Naive thymus-derived CD8-positive, alpha-beta T cell (primary cell): ENCODE measurements at places on chromosomes 1 and 21. TPM values are rescaled to one million over a fixed set of nuclear protein-coding genes. Genes with fewer than 3 reads are reported as not detected.

Gene ZFP69B
- 4.3 TPM for polyA plus RNA-seq

- no peaks in the 10 kb centered on the region for H3K36me3 ChIP-seq
- DNase-seq = no peak
- H3K27ac ChIP-seq = peak overlapping the region; percentile 83
- H3K4me1 ChIP-seq = peaks cover 14% of the 10 kb centered on the region
- no peaks in the 10 kb centered on the region for H3K27me3 ChIP-seq
These were observed 26.3 kb upstream of the SH3D21 start for GRCh38 chr1:36279789-36280296.

Gene LDLRAD1
- not detected for polyA plus RNA-seq

DNA sequence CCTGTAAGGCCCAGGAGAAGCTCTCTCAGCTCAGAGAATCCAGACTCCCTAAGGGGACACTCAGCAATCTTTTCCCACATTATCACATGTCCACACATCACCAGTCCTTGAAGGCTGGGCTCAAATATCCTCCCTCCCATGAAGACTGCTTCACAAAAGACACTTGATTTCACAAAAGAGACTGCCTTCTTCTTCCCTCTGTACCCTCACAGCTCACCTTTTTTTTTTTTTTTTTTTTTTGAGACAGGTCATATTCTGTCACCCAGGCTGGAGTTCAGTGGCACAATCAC is 1.5 kb downstream of the CD58 start:
- peak overlapping the region; percentile 88 for H3K4me3 ChIP-seq
- H3K4me1 ChIP-seq = peaks cover 35% of the 10 kb centered on the region
- no peak for DNase-seq
- peaks cover 4% of the 10 kb centered on the region for H3K27me3 ChIP-seq
- H3K27ac ChIP-seq = peak overlapping the region; percentile 77
- no peaks in the 10 kb centered on the region for H3K36me3 ChIP-seq

GRCh38 chr1:54314696-54315095 is 91.5 kb downstream of the SSBP3 start:
- H3K36me3 ChIP-seq = no peaks in the 10 kb centered on the region
- DNase-seq = no peak
- H3K27me3 ChIP-seq = no peaks in the 10 kb centered on the region
- peaks cover 82% of the 10 kb centered on the region for H3K4me1 ChIP-seq
- H3K27ac ChIP-seq = peak overlapping the region; percentile 68
- no peak overlapping the region for H3K4me3 ChIP-seq

- peaks cover 9% of the 10 kb centered on the region for H3K4me1 ChIP-seq
- DNase-seq = no peak
- no peak overlapping the region for H3K27ac ChIP-seq
These were observed 124.1 kb downstream of the POU2F1 start for GRCh38 chr1:167344615-167345385.

DNA sequence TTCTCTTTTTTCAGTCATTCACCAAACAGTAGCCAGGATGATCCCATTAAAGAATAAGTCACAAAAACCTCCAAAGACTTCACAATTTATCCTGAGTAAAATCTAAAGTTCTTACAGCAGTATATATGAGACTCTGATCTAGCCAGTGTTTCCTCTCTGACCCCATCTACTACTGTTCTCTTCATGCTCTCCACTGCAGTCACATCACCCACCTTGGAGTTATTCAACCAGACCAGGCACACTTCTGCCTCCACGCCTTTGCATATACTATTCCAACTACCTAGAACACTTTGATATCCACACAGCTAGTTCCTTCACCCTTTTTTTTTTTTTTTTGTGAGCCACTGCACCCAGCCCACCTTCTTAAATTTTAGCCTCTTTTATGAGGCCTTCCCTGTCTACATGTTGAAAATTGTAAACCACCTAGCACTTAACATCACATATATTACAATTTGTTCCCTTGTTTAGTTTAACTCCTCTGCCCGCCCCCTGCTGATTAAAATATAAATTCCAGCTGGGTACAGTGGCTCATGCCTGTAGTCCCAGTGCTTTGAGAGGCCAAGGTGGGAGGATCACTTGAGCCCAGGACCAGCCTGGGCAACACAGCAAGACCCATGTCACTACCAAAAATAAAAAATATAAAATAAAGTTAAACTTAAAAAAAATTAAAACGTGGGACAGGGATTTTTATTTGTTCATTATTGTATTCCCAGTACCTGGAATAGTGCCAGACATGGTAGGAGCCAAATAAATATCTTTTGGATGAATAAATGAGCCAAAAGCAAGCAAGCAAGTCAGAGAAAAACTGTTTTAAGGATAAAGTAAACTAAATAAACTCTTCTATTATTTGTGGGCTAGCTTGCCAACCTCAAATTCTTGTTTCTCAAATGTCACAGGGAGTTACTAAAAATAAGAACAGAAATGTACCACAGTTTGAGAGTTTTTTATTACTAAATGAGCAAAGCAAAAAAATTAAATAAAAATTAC is 35.2 kb upstream of the MUTYH start:
- no peak for DNase-seq
- no peak overlapping the region for H3K4me3 ChIP-seq
- H3K4me1 ChIP-seq = no peaks in the 10 kb centered on the region
- no peaks in the 10 kb centered on the region for H3K36me3 ChIP-seq
- H3K27ac ChIP-seq = no peak overlapping the region
- H3K27me3 ChIP-seq = no peaks in the 10 kb centered on the region

Gene TCEA3
- polyA plus RNA-seq = 30.1 TPM

Gene TGFBR3
- 67.6 TPM for polyA plus RNA-seq

GRCh38 chr1:31300193-31300592 is 3.4 kb downstream of the ZCCHC17 start:
- H3K27me3 ChIP-seq = no peaks in the 10 kb centered on the region
- no peak for DNase-seq
- H3K4me1 ChIP-seq = peaks cover 29% of the 10 kb centered on the region
- no peaks in the 10 kb centered on the region for H3K36me3 ChIP-seq
- H3K27ac ChIP-seq = peak overlapping the region; percentile 67

GRCh38 chr1:15046487-15047165 is 106.9 kb upstream of the TMEM51 start:
- no peak overlapping the region for H3K4me3 ChIP-seq
- H3K27ac ChIP-seq = no peak overlapping the region
- H3K36me3 ChIP-seq = no peaks in the 10 kb centered on the region

DNA sequence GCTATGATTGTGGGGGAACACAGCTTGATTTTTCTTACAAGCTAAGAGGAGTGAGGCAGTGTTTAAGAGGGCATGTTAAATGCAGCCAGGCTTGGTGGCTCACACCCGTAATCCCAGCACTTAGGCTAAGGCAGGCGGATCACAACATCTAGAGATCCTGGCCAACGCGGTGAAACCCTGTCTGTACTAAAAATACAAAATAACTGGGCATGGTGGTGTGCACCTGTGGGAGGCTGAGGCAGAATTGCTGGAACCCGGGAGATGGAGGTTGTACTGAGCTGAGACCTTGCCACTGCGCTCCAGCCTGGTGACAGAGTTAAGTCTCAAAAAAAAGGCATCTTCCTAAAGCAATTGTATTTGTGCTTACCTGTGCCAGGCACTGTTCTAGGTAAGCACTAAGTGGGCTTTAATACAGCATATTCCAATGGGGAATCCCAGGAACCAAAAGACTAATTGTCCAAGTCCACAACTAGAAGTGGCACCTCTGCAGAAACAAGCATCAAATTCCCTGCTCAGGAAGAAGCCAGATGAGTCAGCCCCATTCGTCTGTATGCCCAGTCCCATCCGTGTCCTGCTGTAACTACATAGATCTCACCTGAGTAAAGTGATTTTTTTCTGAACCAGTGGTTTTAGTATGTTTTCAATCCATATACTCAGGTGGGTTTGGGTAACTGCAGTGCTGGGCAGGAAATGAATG is 4.6 kb downstream of the RCC1 start:
- peak overlapping the region; percentile 90 for H3K27ac ChIP-seq
- H3K4me3 ChIP-seq = peak overlapping the region; percentile 98
- DNase-seq = no peak
- H3K4me1 ChIP-seq = peaks cover 80% of the 10 kb centered on the region
- peaks cover 40% of the 10 kb centered on the region for H3K36me3 ChIP-seq

Gene SPRR2E
- not detected for polyA plus RNA-seq

DNA sequence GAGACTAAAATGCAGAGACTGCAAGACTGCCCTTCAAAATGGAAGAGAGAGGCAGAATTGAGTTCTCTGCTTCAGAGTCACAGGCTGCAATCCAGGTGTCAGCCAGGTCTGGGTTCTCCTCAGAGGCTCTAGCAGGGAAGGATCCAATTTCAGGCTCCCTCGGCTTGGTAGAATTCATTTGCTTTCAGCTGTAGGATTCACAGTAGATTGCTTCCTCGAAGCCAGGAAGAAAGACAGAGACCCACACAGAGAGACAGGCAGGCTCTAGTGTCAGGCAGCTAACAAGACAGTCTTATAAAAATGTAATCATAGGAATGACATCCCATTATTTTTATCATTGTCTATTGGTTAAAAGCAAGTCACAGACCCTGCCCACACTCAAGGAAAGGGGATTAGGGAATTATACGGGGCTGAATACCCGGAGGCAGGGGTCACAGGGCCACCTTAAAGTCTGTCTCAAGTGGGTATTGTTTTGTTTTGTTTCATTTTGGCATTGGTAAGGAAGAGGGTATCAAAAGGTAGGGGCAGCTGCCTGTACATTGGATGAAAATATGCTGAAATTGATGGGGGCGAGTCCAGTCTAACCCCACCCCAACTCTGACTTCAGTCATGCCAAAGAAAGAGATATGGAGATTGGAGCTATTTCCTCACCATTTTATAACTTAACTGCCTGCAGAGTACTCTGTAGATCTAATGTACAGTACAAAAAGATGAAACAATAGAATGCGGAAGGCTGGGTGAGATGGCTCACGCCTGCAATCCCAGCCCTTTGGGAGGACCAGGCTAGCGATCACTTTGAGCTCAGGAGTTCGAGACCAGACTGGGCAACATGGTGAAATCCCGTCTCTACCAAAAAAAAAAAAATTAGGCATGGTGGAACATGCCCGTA is 9.5 kb upstream of the TBCE start:
- H3K4me3 ChIP-seq = no peak overlapping the region
- no peaks in the 10 kb centered on the region for H3K4me1 ChIP-seq
- H3K36me3 ChIP-seq = no peaks in the 10 kb centered on the region
- DNase-seq = no peak
- no peak overlapping the region for H3K27ac ChIP-seq

DNA sequence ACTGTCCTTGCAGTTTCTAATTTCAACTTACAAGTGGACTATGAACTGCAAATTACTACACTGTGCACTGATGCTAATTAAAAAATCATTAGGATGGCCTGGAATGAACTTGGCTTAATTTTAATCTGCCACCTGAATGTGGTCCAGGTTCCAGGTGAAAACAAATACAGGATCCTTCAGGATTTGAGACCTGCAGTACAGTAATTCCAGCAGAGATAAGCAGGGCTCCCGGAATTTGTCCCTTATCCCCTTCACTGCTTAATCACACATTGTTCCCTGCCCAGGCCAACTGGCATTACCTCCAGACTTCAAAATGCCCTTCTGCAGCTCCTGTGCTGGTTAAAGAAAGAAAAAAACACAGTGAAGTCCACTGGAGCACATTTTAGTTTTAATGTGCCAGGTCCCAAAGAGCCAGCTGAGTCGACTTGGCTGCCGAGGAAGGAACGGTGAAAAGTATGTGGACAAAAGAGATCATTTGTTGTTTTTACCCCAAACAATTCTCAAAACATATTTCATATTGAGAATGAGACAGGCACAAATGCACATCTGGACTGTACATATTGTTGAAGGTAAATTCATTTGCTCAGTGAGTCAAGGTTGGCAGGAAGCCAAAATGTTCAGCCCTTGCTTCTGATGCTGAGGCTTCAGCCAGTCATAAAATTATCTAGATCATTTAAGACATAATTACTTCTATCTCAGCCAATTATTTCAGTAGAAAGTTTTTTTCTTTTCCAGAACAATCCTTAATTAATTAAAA is 28.3 kb downstream of the DEGS1 start:
- H3K4me1 ChIP-seq = no peaks in the 10 kb centered on the region
- H3K36me3 ChIP-seq = no peaks in the 10 kb centered on the region
- no peak for DNase-seq

DNA sequence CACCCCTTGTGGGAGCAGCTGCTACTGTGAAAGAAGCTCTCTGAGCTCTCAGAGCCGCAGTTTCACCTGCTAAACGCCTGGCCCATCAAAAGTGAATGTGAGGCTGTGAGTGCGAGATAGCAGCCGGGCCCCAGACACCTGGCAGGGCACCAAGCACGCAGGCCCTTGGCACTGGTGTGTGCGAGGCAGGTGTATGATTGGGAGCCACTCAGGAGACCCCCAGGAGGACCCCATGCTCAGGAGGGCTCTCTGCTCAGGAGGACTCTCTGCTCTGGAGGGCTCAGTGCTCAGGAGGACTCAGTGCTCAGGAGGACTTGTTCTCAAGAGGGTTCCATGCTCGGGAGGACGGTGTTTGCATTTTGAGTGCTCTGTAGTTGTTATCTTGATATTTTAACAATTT is 14.3 kb upstream of the ADARB1 start:
- H3K36me3 ChIP-seq = no peaks in the 10 kb centered on the region
- DNase-seq = no peak
- peaks cover 13% of the 10 kb centered on the region for H3K27me3 ChIP-seq
- no peak overlapping the region for H3K27ac ChIP-seq
- H3K4me1 ChIP-seq = no peaks in the 10 kb centered on the region

Gene TDRD10
- not detected for polyA plus RNA-seq

Gene OR2T29
- not detected for polyA plus RNA-seq

DNA sequence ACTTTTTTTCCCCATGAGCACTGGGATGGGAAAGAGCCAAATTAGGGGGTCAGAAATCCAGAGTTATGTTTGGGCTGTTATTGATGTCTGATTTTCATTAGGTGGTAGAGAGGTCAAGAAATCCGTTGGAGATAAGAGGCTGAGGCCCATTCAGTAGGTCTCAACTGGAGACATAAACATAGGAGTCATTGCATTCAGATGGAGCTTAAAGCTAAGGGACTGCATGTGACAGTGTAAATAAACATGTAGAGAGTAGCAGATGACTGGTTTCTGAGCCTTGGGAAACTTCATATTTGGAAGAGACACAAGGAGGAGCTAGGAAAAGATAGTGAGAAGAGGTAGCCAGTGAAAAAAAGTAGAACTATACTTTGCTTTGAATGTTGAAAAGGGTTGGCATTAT is 11.7 kb downstream of the PTPRC start:
- peak overlapping the region; percentile 93 for H3K27ac ChIP-seq
- peaks cover 17% of the 10 kb centered on the region for H3K36me3 ChIP-seq
- no peaks in the 10 kb centered on the region for H3K27me3 ChIP-seq
- H3K4me1 ChIP-seq = peaks cover 29% of the 10 kb centered on the region
- no peak for DNase-seq

DNA sequence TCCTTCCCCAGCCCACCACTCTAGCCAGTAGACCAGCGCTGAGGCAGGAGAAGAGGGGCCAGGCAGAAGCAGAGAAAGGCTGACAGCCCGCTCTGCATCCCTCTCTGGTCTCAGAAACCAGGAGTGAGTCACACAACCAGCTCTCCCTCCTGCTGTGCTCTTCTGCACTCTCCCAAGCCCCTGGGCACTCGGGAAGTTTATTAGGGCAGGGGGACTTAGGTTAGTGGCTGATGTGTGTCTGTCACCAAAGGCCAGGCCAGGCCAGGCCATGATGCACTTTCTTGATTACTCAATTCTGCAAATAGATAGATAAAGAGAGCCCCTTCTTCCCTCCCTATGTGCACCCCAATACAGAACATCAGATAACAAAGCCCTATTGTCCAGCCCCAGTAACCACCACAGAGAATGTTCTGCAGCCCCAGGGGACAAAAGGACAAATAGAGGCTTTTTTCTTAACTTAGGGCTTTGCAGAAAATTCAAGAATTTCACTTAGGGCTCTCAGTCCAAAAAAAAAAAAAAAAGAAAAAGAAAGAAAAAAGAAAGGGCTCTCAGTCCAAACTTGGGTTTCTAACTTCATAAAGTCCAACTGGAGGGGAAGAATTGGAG is 52.9 kb upstream of the CNTN2 start:
- H3K36me3 ChIP-seq = no peaks in the 10 kb centered on the region
- no peak for DNase-seq
- H3K27me3 ChIP-seq = peaks cover under 1% of the 10 kb centered on the region
- H3K27ac ChIP-seq = no peak overlapping the region
- peaks cover 17% of the 10 kb centered on the region for H3K4me1 ChIP-seq
- H3K4me3 ChIP-seq = no peak overlapping the region
